Type B pancreatic cell (in vitro differentiated cells): ENCODE measurements at places on chromosomes 16 and 17. TPM values are rescaled to one million over a fixed set of nuclear protein-coding genes. Genes with fewer than 3 reads are reported as not detected.

Gene FAM171A2
- total RNA-seq, result 13.3 and 34.7 TPM in 2 replicates

Gene MPO
- not detected in 2 replicates for total RNA-seq

DNA sequence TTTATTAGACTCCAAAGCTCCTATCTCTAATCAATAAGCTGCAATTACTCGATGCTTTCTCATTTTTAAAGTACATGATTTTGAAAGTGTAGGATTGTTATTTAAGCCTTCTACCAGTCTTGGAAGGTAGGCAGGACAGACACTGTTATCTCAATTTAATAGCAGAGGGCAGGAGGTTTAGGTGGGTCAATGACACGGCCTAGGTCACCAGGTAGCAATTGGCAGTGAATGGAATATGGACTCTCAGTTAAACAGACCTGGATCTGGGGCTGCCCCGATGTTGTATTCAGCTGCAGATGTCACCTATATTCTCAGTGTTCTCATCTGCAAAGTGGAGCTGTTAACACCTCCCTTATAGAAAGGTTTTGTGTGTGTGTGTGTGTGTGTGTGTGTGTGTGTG is 124.4 kb upstream of the ANKFN1 start:
- H3K4me3 ChIP-seq, result no peak overlapping the region
- DNase-seq, result no peak
- no peaks in the 10 kb centered on the region for H3K4me1 ChIP-seq
- peaks cover 35% of the 10 kb centered on the region for H3K27me3 ChIP-seq
- H3K27ac ChIP-seq, result no peak overlapping the region
- no peaks in the 10 kb centered on the region for H3K36me3 ChIP-seq

- no peaks in the 10 kb centered on the region for H3K36me3 ChIP-seq
- H3K27me3 ChIP-seq, result peaks cover 50% of the 10 kb centered on the region
- peaks cover 4% of the 10 kb centered on the region for H3K4me1 ChIP-seq
These were observed 568 bp upstream of the TNK1 start for GRCh38 chr17:7380321-7380720.

- peaks cover 34% of the 10 kb centered on the region for H3K4me1 ChIP-seq
- H3K36me3 ChIP-seq, result peaks cover 11% of the 10 kb centered on the region
- H3K4me3 ChIP-seq, result peak overlapping the region; percentile 67
- peak overlapping the region; percentile 71 for H3K27ac ChIP-seq
- H3K27me3 ChIP-seq, result no peaks in the 10 kb centered on the region
These were observed 9.3 kb downstream of the YWHAE start for GRCh38 chr17:1390432-1391367.

- H3K4me3 ChIP-seq, result no peak overlapping the region
- H3K27ac ChIP-seq, result no peak overlapping the region
- peaks cover 7% of the 10 kb centered on the region for H3K4me1 ChIP-seq
- DNase-seq, result no peak
These were observed 69.8 kb downstream of the SHISA9 start for GRCh38 chr16:12971241-12971640.
